Esophagus muscularis mucosa (tissue), 4 donors: ENCODE measurements at places on chromosomes 16 and 17. TPM values are rescaled to one million over a fixed set of nuclear protein-coding genes. Genes with fewer than 3 reads are reported as not detected.

DNA sequence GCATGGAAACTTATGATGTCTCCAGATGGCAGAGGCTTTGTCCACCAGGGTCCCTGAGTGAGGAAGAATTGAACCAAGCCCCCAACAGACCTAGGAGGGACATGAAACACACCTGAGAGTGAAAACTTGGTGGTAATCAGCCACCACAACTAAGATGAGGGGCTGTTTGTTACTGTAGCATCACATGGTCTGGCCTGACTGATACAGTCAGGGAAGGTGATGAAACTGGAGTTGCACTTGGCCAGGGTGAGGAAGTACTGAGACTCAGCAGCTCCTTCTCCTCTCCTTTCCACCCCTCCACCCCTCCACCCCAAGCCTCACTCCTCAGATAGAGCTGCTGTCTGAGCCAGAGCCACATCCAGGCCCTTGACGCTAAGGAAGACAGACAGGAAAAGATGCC is 37.2 kb downstream of the C16orf82 start:
- no peak for DNase-seq

DNA sequence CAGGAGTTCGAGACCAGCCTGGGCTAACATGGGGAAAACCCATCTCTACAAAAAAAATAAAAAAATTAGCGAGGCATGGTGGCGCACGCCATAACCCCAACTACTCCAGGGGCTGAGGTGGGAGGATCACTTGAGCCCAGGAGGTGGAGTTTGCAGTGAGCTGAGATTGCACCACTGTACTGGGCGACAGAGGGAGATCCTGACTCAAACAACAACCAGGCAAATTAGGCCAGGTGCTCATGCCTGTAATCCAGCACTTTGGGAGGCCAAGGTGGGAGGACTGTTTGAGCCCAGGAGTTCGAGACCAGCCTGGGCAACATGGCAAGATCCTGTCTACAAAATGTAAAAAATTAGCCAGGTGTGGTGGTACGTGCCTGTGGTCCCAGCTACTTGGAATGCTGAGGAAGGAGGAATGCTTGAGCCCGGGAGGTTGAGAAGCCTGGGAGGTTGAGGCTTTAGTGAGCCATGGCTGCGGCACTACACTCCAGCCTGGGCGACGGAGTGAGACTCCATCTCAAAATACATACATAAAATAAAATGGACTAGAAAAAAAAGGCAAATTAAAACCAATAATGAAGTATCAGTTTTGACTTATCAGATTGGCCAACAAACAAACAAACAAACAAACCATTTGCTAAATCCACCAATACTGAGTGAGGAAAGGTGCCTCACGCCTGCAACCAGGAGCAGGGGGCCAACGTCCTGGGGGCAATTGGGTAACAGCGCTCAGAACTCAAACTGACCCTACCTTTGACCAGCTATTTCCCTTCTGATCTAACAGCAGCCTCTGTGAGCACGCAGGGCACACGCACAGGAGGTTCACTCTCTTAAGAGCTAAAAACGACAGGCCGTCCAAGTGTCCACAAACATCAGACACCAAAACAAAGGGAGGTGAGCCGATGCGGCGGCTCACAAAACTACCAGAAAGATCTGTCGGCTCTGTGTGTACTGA is 19.4 kb upstream of the FASN start:
- no peak for DNase-seq

Gene OTOP2
- total RNA-seq = not detected

Gene LRRC37A
- total RNA-seq = 0.83 TPM
